OCI-M1 (cell line): ENCODE measurements at places on chromosomes 12 and 14.
A peak's percentile ranks its signal among the peaks of the same experiment; 100 is the strongest.

- no peak for DNase-seq
These were observed 50.5 kb upstream of the PWP1 start for GRCh38 chr12:107635139-107635538.

DNA sequence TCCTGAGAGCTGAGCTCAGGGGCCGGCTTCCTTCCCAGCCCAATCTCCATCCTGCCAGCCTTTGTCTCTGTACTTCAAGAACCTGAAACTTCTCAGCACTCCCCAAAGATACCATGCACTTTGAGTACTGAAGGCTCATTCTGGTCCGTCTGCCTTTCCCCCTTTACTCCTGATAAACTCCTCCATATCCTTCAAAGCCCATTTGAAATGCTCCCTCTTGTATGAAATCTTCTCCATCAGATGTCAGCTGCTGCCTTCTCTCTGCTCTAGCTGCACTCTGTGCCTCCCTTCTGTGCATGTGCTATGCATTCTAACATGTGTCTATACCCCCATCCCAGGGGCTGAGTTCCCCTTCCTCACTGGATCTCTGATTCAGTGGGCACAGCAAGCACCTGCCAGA is 52.1 kb downstream of the PITPNM2 start:
- no peak for DNase-seq

DNA sequence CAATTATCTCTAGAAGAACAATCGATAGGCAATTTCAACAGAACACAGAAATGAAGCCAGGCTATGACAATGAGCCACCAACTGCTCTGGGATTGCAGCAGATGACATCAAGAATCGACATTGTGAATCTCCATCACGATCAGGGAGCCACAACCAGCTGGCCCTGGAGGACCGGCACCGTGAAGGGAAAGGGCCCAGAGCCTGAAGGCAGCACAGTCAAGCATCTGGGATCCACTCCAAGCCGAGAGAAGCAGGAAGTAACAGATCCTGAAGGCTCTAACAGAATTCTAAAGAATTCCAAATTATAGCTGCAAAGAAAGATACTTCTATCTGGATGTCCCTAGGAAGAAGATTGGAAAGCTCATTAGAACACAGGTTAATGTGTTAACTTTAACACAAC is 61.0 kb downstream of the LRRC74A start:
- no peak for DNase-seq

GRCh38 chr12:2212537-2212936 is 159.8 kb downstream of the CACNA1C start:
- no peak for DNase-seq

GRCh38 chr14:91177073-91178034 is 63.5 kb downstream of the DGLUCY start:
- peak; percentile 69 for DNase-seq

DNA sequence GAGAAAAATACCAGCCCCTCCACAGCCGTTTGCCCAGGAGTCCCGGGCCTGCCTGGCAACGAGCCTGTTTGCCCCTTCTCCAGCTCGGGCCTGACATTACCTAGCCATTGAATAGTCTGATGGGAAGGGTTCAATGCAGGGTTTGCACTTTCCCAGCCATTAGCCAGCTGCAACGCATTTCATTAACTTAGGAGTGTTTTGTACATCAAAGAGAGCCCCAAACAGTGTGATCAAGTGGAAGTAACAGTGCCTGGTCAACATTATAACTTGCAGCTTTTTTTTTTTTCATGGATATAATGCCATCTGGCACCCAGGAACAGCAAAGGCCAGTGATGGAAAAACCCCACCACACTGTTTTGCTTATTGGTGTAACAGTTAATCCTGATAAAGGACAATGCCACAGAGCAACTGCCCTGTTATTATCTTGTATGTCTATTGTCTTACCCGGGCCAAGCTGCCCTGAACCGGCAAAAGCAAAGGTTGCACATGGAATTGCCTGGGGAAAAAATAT is 38.0 kb downstream of the BTG1 start:
- DNase-seq = peak; percentile 50

- DNase-seq = no peak
These were observed 155.6 kb downstream of the PLXNC1 start for GRCh38 chr12:94304012-94304411.

DNA sequence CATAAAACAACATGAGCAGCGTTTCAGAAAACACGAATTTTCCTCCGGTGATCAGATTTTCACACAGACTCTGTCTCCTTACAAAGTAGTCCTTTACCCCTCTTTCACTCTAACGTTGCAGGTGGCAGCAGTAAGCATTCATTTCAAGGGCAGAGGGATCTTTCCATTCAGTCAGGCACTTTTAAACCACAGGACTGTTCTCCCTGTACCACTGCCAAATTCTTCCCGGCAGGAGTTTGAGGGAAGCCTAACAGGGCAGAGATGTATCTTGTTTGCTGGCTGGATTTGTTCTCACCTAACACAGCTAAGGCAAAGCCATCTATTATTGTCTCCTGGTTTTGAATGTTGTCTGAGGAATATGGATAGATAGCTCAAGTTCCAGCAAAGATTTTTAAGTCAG is 1187.3 kb upstream of the SEL1L start:
- peak; percentile 21 for DNase-seq
